B cell (primary cell): ENCODE measurements at places on chromosomes 16 and 17. TPM values are rescaled to one million over a fixed set of nuclear protein-coding genes. Genes with fewer than 3 reads are reported as not detected.

GRCh38 chr16:66847533-66848067 is 3.4 kb downstream of the CA7 start:
- H3K27ac ChIP-seq = no peak overlapping the region
- H3K4me3 ChIP-seq = no peak overlapping the region
- DNase-seq = no peak
- H3K27me3 ChIP-seq = peaks cover 6% of the 10 kb centered on the region
- H3K36me3 ChIP-seq = no peaks in the 10 kb centered on the region

GRCh38 chr17:80892900-80893603 is 98.6 kb upstream of the CHMP6 start:
- H3K27ac ChIP-seq = no peak overlapping the region
- H3K36me3 ChIP-seq = no peaks in the 10 kb centered on the region
- no peak for DNase-seq

The HS3ST3B1 gene
- total RNA-seq = 8.4 and 9.0 TPM in 2 replicates

- no peaks in the 10 kb centered on the region for H3K4me1 ChIP-seq
- H3K4me3 ChIP-seq = no peak overlapping the region
- no peaks in the 10 kb centered on the region for H3K36me3 ChIP-seq
- no peaks in the 10 kb centered on the region for H3K27me3 ChIP-seq
These were observed 1253.7 kb upstream of the CDH8 start for GRCh38 chr16:63289834-63290460.

The CEP295NL gene
- total RNA-seq = 1.3 and 2.9 TPM in 2 replicates

GRCh38 chr17:75313941-75314551 is 24.8 kb upstream of the SLC25A19 start:
- H3K27me3 ChIP-seq = no peaks in the 10 kb centered on the region
- peak overlapping the region; percentile 18 for H3K27ac ChIP-seq
- H3K4me3 ChIP-seq = no peak overlapping the region
- H3K4me1 ChIP-seq = peaks cover 26% of the 10 kb centered on the region
- peaks cover 14% of the 10 kb centered on the region for H3K36me3 ChIP-seq

The WFIKKN2 gene
- not detected in 2 replicates for total RNA-seq

The C16orf89 gene
- not detected in 2 replicates for total RNA-seq

The KRTAP9-8 gene
- total RNA-seq = not detected in 2 replicates

GRCh38 chr16:56115817-56116576 is 75.3 kb upstream of the GNAO1 start:
- no peak for DNase-seq
- no peak overlapping the region for H3K27ac ChIP-seq
- no peaks in the 10 kb centered on the region for H3K36me3 ChIP-seq
- H3K27me3 ChIP-seq = no peaks in the 10 kb centered on the region
- H3K4me3 ChIP-seq = no peak overlapping the region
- H3K4me1 ChIP-seq = peaks cover 3% of the 10 kb centered on the region

The SCO1 gene
- total RNA-seq = 28.6 and 33.1 TPM in 2 replicates

The SLC6A2 gene
- total RNA-seq = not detected in 2 replicates

- H3K27me3 ChIP-seq = no peaks in the 10 kb centered on the region
- no peaks in the 10 kb centered on the region for H3K36me3 ChIP-seq
- H3K27ac ChIP-seq = peak overlapping the region; percentile 70
- H3K4me1 ChIP-seq = peaks cover 86% of the 10 kb centered on the region
These were observed 3.0 kb upstream of the NLRC5 start for GRCh38 chr16:56986361-56986760.
